ENCODE measurements at places on chromosomes 16 and 17. TPM values are rescaled to one million over a fixed set of nuclear protein-coding genes. Genes with fewer than 3 reads are reported as not detected.

NGFR gene
- total RNA-seq = 53.0 TPM

DNA sequence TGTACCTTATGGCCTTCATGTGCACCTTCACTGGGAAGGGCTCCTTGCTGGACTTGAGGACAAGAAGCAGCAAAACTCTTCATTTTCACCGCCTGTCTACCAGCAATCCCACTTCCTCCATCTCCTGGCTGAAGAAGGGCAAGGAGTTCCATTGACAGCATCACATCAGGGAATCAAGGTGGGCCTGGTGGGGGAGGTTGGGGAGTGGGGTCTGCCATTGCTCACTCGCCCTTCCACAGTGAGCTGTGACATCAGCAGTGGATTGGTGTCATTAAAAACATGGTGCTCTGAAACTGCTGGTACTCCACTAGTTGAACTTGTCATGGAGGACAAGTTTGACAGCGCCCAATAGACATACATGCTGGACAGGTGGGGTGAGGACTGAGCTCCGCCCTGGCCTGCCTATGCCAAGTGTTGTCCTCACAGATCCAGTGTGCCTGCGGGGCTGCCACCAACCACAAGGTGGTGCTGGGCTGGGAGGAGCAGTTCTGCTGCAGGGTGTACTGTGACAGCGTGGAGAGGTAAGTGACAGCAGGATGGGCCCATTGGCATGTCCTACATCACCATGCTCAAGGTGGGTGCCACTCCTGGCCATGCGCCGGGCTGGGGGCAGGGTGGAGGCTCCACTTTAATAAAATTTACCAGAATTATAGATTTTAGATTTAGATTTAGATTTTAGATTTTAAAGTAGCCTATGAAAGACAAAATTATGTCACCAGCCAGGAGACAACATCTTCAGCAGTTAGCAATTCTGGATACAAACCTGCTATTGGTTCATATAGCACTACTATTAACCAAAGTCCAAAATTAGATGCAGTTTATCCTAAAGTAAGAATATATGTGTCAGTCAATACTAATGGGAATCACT is 1729.1 kb downstream of the TP53TG3F start:
- H3K4me1 ChIP-seq = no peaks in the 10 kb centered on the region
- H3K27ac ChIP-seq = no peak overlapping the region
- no peaks in the 10 kb centered on the region for H3K36me3 ChIP-seq
- no peak overlapping the region for H3K4me3 ChIP-seq
- no peaks in the 10 kb centered on the region for H3K27me3 ChIP-seq

DNA sequence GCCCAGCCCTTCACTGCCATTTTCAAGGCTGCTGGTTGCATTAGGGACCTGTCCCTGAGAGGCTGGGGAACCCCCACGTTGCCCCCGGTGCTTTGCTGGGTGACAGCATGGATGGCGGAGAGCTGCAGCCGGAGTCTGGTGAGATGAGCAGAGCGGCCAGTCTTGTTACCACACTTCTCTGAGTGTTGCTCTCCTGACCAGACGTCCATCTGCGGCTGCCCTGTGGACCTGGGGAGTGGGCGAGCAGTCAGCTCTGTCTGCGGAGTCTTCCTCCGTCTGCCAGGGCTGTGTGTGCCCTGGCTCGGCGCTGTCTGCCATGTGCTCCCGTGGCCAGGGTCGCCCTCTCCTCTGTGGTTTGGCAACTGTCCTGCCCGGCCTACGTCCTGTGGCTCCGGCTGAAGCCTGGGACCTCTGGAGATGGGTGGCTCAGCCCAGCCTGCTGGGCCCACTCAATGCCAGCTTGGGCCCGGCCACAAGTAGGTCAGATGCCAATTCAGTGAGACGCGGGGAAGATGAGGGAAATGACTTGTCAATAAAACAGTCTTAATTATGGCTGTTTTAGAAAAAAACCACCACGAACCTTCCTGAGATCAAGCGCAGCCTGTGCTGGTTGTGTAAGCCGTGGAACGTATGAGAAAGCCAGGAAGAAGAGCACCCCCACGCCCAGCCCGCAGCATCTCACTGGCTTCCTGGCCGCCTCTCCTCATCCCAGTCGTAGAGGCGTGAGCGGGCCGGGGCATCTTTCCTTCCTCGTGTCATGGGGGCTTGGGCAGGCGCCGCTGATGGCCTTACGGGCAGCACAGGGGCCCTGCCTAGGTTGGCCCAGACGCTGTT is 7.9 kb downstream of the KCTD5 start:
- H3K27me3 ChIP-seq = no peaks in the 10 kb centered on the region
- no peaks in the 10 kb centered on the region for H3K4me1 ChIP-seq
- peaks cover 3% of the 10 kb centered on the region for H3K36me3 ChIP-seq
- no peak overlapping the region for H3K4me3 ChIP-seq
- no peak for DNase-seq

GRCh38 chr17:63515426-63515825 is 7.7 kb upstream of the KCNH6 start:
- no peak overlapping the region for H3K4me3 ChIP-seq
- H3K36me3 ChIP-seq = no peaks in the 10 kb centered on the region
- no peak for DNase-seq
- H3K27ac ChIP-seq = no peak overlapping the region
- no peaks in the 10 kb centered on the region for H3K27me3 ChIP-seq

GRCh38 chr17:14004927-14005620 is 64.2 kb upstream of the COX10 start:
- H3K27ac ChIP-seq = no peak overlapping the region
- no peak for DNase-seq
- no peaks in the 10 kb centered on the region for H3K4me1 ChIP-seq
- no peak overlapping the region for H3K4me3 ChIP-seq

CTRL gene
- 0.43 TPM for total RNA-seq

DNA sequence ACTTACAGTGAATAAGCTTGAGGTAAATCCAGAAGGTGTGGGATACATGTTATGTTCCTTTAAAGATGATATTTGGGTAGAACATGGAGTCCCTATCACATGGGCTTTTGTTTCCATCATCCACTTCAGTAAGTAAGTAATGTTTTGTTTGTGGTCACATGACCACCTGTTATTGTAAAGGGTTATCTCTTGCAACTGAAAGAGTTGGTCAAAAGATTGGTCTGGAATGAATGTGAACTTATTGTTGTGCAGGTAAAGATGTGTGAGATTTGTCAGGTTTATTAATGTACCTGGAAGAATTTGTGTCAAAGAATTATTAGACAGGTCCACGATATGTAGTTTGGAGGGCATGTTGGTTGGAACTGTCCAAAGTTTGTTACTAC is 1.6 kb downstream of the OMG start:
- no peak overlapping the region for H3K4me3 ChIP-seq
- no peak overlapping the region for H3K27ac ChIP-seq
- H3K4me1 ChIP-seq = no peaks in the 10 kb centered on the region
- no peaks in the 10 kb centered on the region for H3K27me3 ChIP-seq
- no peak for DNase-seq
- no peaks in the 10 kb centered on the region for H3K36me3 ChIP-seq

FBXW10 gene
- not detected for total RNA-seq

DNA sequence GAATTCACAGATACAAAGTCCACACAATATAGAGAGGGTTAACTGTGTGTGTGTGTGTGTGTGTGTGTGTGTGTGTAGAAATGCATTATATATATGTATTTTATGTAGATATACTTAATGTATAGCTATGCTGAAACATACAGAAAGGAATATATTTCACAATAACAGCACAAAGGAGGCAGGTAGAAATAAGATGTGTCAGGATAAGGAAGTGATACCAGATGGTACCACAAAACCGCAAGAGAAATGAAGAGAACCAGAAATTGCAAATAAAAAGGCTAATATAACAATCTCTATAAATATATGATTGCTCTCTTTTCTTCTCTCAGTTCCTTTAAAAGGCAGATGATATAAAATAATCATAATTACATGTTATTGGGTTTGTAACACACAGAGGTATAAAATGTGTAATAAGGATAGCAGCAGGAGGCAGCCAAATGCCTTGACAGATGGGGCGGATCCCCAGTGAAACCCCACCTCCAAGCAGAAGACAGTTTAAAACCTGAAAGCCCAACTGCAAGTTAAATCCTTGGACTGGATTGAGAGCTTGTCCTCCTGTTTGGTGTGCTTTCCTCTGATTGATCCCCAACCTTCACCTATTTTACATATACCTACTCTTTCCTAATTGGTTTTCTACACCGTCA is 365.4 kb upstream of the C16orf82 start:
- no peaks in the 10 kb centered on the region for H3K36me3 ChIP-seq
- no peaks in the 10 kb centered on the region for H3K4me1 ChIP-seq
- no peak overlapping the region for H3K27ac ChIP-seq

KRT23 gene
- not detected for total RNA-seq

- H3K27ac ChIP-seq = peak overlapping the region; percentile 84
- peaks cover 2% of the 10 kb centered on the region for H3K36me3 ChIP-seq
- peaks cover 48% of the 10 kb centered on the region for H3K4me1 ChIP-seq
- no peaks in the 10 kb centered on the region for H3K27me3 ChIP-seq
Measured at GRCh38 chr17:77476931-77477805, 336.4 kb downstream of the SEC14L1 start.

PRKCB gene
- 1.2 TPM for total RNA-seq

ZP2 gene
- total RNA-seq = not detected

CACNG5 gene
- not detected for total RNA-seq

- no peaks in the 10 kb centered on the region for H3K27me3 ChIP-seq
- H3K4me1 ChIP-seq = no peaks in the 10 kb centered on the region
- no peak for DNase-seq
- no peak overlapping the region for H3K27ac ChIP-seq
Measured at GRCh38 chr16:28298511-28298878, 6.2 kb downstream of the SBK1 start.

Data from ascending aorta (tissue), 2 donors.